ENCODE measurements at places on chromosomes 1 and 21.

DNA sequence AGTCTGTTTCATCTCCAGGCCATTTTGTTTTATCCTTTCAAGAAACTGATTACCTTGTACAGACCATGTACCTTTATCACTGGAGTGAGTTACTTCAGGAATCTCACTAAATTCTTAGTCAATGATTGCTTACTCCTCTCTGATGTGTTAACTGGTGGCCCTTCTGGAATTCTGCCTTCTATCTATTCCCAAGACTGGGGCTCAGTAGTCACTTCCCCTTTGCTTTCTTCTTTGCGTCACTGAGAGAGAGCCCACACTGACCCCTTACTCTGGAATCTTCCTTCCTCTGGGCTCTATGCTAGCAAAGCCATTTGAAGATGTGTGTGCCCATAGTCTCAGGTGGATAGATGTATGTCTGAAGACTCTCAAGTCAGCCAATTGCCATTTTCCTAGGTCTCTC, 34.6 kb downstream of the XCL2 start:
- no peak for DNase-seq

DNA sequence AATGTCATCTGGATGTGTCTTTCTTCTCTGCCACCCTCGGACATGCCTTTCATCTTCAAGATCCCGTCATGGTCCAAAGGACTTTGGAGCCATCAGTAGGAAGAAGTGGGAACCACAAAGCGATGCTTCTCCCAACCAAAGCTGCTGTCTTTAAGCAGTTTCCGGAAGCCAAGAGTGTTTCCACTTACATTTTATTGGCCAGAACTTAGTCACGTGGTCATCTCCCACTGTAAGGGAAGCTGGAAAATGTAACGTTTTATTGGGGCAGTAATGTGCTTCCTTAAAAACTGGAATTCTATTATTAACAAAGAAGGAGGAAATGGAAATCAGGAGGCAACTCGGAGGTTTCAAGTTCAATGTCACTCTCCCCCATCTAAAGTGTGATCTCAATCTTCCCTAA, 170.8 kb downstream of the ATG4C start:
- DNase-seq = no peak

GRCh38 chr1:41488040-41488951, 3.8 kb upstream of the EDN2 start:
- no peak for DNase-seq

GRCh38 chr1:209577346-209577745, 6.2 kb upstream of the CAMK1G start:
- no peak for DNase-seq

DNA sequence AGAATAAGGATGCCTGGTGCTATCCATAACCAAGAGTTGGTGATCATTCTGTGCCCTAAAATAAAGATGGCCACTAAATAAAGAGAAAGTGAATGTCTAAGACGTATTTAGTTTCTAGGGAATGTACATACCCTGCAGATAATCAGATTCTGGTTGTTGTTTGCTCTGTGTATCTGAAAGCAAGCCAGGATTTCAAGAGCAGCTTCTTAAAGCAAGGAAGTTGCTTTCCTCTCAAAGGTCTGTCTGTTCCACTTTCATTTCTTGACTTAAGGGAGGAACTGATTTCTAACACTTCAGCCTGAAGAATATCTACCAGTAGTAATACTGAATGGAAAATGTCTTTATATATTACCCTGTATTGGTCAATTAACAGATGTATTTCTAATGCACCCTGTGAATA, 88.8 kb downstream of the KIF1B start:
- no peak for DNase-seq

DNA sequence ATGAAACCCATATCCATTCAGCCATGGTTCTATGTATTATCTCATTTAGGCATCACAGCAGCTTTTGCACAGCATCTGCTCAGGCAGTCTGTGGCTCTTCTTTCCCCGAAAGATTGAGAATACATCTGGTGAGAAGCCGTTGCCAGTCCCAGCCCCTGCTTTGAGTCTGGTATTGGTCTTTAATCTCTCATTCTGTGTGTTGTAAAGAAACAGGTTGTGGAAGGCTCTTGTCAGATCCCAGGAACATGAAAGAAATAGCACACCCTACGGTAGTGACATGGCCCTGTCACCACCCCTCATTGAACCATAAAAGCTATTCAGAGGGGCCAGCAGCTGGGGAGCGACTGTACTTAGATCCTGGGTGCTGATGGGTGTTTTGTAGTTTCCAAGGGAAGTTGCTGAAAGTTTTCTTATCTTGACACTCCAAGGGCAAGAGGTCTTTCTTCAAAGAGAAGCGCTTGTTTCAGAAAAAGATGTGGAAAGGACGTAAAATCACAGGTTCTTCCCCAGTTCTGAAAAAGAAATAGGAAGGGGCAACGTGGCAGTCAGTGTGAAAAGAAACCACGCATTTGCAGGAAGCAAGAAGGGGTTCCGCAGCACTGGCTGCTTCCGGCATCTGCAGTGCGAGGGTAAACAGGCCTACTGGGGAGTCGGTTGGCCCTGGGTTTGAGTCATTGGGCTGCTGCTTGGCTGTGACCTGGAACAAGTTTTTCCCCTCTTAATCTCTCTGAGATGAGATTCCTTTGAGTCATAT, 145.0 kb downstream of the DHRS3 start:
- DNase-seq = no peak

DNA sequence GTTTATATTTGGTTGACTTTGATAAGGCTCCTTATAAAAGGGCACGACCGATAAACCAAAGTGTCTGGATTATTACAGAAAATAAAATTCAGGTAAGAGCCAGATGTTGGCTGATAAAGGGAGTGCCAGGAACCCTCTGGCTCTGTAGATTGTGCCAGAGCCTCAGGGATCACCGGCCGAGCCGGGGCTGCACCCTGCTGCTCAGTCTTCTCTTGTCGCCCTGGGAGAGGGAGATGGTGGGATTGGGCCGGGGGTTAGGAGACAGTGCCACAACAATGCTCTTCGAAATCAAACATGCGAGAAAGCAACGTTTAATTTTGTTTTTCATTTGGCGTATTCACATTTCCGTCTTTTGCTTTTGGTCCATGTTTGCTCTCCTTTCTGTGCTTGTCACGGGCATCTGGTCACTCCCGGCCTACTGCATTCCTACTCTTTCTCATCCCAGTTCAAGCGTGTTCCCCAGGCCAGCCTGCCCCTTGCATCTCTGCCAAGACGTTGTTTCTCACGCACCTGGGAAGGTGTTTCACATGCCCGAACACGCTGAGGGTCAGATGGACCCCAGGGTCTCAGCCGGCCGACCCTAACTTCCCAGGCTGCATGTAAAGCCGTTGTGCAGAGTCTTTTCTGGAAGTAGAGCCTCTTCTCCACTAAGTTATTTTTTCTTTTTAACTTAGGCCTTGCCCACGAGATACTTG, 18.8 kb upstream of the C2CD2 start:
- DNase-seq = no peak

- DNase-seq = no peak
These were observed 394.9 kb downstream of the NPHP4 start for GRCh38 chr1:5597171-5597850.

- no peak for DNase-seq
These were observed 378.8 kb downstream of the USP25 start for GRCh38 chr21:16108561-16109075.

GRCh38 chr1:117562581-117563491, 43.0 kb upstream of the TENT5C start:
- no peak for DNase-seq

- DNase-seq = no peak
These were observed 264.6 kb downstream of the HHIPL2 start for GRCh38 chr1:222283147-222283768.

- no peak for DNase-seq
These were observed 15.7 kb downstream of the TMEM81 start for GRCh38 chr1:205068457-205069040.

DNA sequence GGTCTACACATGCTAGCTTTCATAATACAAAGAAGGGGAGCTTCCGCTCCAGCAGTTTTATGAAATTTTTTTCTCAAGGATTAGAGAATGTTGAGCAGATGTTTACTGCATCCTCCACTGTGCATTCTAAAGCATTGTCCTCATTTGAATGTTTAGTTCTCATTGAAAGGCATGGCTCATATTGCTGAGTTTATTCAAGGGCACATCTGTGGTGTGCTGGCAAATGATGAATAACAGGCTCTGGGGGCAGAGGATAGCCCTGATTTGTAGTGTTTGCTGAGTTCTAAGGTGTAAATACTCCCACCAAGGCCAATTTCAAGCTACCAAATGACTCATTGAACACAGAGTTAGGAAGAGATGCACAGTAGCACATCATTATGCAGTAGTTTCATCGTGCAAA, 303.2 kb upstream of the FAM78B start:
- DNase-seq = no peak

Measured in left hindlimb (tissue), 1 donor.